ENCODE measurements at places on chromosomes 16 and 17.

GRCh38 chr17:7756968-7757367, 39.4 kb downstream of the DNAH2 start:
- DNase-seq = no peak

DNA sequence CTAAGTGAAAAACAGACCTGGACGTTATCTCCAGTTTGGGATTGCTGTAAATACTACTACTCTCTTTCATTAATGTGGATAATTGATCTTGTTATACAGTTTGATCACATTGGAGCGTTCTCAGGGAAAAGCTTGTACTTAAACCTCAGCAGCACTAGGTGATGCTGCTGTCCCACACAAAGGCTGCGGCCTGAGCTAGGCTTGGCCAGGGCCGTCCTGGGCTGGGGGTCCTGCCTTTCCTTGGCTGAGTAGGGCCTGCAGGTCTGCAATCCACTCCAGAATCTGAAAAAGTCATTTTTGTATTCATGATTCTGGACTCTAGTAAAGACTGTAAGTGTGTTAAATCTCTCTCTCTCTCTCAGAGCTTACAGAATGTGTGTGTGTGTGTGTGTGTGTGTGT, 23.7 kb upstream of the PMFBP1 start:
- no peak for DNase-seq

GRCh38 chr16:5072334-5073278, 963 bp downstream of the ALG1 start:
- no peak for DNase-seq

- DNase-seq = no peak
These were observed 169.0 kb upstream of the ZFHX3 start for GRCh38 chr16:73216932-73217331.

DNA sequence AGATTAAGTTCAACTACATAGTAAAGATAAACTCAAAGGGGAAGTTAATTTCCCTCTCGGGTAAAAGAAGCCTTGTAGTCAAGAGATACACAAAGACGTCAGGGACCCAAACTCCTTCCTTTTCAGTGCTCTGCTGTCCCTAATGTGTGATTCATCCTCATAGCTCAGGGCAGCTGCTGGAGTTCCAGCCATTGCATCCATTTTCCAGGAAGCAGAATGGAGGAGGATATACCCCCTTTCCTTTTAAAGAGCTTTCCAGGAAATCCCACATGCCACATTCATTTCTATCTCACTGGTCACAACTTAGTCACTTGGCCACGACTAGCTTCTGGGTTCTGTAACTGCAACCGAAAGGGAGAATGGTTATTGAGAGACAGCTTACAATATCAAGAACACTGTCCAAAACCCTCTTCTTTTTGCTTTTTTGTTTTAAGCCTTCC, 95.3 kb downstream of the SOCS1 start:
- no peak for DNase-seq

DNA sequence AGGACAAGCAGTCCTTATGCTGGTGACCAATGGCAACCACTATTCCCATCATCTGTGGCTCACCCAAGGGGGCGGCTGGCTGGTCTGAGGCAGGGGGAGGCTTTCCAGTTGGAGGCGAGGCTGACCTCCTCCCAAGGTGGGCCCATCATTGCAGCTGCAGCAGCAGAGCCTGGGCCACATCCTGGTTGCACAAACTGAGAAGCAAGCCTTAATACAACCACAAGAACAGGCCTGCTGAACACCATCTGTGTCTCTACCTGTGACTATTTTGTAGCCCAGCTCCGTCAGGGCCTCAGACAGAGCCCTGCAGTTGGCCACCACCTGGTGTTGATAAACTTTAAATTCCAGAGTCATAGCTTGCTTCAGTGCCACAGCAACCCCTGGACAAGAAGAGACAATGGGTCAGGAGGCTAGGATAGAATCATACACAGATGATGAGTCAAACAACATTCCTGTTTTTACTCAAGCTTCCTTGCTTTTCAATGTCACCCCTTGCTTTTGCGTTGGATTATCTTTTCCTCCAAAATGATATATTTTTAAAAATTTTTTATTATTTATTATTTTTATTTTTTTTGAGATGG, 17.9 kb downstream of the SMCR8 start:
- DNase-seq = no peak

GRCh38 chr16:3008690-3009037, 4.1 kb upstream of the CLDN9 start:
- DNase-seq = no peak
